ENCODE measurements at places on chromosomes 11 and 22.

GRCh38 chr11:28517621-28518020 is 409.4 kb downstream of the METTL15 start:
- DNase-seq = no peak

DNA sequence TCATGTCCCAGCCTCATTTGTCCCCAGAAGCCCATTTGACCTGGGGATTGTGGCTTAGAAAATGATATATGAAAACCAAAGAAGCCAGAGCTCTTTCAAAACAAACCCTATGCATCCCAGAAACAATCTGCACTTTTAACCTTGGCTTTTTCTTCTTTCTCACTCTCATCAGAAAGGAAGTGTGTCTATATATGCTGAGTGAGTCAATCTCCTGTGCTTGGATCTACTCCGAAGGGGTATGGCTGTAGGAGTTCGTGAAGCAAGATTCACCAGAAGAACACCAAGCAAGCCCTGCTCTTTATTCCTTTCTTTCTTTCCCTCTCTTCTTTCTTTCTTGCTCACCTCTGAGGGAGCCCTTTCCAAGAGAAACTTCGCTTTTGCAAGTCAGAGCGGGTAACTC is 636 bp downstream of the PAMR1 start:
- DNase-seq = no peak

GRCh38 chr11:116782728-116783127 is 5.1 kb downstream of the ZPR1 start:
- no peak for DNase-seq

DNA sequence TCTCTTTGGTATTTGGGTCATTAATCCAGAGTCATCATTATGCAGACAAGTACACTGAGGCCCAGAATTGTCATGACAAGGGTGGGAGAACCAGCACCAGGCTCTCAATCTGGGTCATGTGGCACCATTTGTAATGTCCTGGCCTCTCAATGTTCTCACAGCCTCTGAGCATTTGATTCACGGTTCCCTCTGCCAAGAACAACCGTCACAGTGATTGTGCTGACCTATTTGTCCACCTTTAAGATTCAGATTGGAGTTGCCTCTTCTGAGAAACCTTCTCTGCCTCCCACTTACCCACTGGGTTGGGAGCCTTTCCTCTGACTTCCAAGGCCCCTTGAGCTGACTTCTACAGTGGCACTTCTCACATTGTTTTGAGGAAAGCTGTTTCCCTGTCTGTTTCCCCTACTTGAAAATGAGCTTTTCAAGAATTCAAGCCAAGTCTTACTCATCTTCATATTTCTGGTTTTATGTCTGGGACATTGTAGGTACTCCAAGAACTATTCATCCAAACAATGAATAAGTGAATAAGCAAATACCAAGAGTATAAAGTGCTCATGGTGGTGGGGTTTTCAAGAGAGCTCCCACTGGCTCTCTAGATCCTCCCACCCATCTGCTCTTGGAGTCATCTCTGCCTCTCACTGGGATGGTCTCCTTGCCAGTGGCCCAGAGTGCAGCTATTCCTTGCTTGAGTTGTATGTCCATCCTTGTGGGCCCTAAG is 126.4 kb upstream of the E2F8 start:
- DNase-seq = no peak

DNA sequence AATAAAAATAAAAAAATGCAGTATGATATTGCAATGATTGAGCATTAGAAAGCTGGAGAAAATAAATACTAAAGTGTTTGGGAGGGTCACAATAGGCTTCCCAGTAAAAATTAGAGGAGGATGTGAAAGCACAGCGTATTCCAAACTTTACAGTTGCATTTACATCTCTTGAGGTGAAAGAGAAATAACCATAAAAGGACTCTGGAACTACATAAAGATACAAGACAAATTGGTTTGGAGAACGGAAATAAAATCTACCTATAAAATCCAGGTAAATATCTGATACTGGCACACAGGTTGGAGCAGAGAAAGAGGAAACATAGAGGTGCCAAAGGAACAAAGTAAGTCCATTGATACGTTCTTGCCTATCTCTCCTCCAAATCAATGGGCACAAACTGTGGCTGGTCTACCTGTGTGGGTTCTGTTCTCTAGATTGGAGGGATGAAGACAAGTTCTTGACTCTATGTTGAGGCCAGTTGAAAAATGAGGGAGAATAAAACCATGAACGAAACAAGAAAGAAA is at the start of gene MS4A12:
MS4A12 (plus strand) TSS at position 291 of the 522 bp plus-strand sequence. CDS start 4,541 bp downstream, outside the sequence.
- DNase-seq = no peak

- DNase-seq = no peak
These were observed 47.9 kb downstream of the KCNQ1OT1 start for GRCh38 chr11:2651826-2652271.

DNA sequence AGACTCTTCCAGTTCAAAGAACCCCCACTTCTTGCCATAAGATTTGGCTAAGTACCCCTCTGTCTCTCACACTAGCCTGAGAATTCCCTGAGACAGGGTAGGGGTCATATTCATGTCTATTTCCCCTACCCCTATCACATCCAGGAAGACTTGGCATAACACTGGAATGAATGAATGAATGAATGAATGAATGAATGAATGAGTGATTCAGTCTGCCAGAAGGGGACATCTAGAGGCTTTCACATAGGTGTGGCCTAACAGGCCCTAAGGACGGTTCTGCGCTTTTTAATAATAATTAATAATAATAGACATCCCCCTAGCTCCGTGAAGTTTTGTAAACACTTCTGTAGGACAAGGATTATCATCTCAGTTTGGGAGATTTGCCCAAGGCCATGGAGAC is 415.7 kb downstream of the TENM4 start:
- no peak for DNase-seq

DNA sequence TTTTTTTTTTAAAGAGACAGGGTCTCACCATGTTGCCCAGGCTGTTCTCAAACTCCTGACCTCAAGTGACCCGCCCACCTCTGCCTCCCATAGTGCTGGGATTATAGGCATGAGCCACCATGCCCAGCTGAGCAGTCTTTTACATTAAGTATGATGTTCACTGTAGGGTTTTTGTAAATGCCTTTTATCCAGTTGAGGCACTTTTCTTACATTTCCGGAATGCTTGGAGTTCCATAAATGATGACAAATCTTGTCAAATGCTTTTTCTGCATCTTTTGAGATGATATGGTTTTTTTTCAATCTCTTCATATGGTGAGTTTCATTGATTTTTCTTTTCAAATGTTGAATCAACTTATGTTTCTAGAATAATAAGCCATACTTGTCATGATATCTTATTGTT is 29.4 kb upstream of the CTTN start:
- DNase-seq = no peak

GRCh38 chr11:44243595-44244343 is 66.2 kb downstream of the ALX4 start:
- DNase-seq = no peak

DNA sequence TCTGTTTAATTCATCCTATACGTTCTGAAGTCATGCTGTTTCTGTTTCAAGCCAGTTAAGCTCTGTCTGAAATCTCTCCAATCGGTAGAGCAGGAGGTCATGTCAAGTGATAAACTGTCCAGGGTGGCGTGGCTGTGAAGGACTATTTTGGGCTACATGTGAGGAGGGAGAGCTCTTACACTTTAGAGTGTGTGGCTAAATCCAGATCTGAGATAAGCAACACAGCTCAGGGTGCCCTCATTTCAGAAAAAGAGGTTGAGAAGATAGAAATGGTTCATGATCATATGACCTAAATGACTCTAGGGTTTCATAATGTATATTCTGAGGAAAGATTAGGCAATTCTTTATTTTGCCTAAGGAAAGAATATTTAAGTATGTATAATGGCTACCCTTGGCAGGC is 8.4 kb downstream of the BLID start:
- no peak for DNase-seq

Data from retina (tissue), 1 donor.